ENCODE measurements at places on chromosomes 1 and 21. TPM values are rescaled to one million over a fixed set of nuclear protein-coding genes. Genes with fewer than 3 reads are reported as not detected.

Gene RORC
- not detected for polyA plus RNA-seq

- no peak for DNase-seq
Observed at GRCh38 chr1:48194801-48195200, 27.7 kb upstream of the SLC5A9 start.

- no peak for DNase-seq
Observed at GRCh38 chr1:9075022-9075421, 5.6 kb upstream of the SLC2A5 start.

Gene LIX1L
- polyA plus RNA-seq: 26.3 TPM

DNA sequence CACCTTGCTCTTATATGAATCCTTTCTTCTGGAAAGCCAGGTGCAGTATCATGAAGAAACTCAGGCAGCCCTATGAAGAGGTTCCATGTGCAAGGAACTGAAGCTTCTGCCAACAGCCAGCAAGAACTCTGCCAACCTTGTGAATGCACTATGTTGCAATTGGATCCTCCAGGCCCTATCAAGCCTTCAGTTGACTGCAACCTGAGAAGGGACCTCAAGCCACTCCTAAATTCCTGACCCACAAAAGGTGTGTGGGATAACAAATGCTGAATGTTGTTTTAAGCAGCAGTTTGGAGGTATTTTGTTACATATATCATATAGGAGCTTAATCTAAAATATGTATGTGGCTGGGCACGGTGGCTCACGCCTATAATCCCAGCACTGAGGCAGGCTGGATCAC, 84.0 kb downstream of the RERE start:
- no peak for DNase-seq

DNA sequence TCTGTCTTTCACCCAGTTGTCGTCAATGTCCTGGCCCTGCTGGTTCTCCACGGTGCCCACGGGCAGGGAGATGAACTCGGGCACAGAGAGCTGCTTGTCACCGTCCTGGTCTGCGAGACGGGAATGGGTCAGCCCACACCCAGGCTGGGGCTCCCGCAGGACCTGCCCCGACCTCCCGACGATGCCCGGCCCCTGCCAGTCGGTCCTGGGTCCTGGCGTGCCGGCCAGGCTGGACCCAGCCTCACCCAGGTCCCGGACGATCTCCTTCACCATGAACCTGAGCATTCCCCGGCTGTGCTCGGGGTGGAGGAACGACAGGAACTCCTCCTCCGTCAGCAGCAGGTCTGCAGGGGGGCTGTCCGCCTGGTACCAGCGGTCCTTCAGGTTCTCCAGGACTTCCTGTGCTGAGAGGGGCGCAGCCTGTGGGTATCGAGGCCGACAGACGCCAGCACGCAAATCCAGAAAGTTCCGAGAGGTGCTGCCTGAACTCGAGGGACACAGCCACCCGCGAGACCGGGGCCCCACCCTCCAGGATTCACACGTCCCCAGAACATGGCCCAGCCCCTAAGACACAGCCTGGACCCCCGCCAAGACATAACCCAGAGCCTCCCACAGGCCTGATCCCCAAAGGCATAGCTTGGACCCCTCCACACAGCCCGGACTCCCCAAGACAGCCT, 4.7 kb upstream of the TNFRSF4 start:
- DNase-seq: no peak

DNA sequence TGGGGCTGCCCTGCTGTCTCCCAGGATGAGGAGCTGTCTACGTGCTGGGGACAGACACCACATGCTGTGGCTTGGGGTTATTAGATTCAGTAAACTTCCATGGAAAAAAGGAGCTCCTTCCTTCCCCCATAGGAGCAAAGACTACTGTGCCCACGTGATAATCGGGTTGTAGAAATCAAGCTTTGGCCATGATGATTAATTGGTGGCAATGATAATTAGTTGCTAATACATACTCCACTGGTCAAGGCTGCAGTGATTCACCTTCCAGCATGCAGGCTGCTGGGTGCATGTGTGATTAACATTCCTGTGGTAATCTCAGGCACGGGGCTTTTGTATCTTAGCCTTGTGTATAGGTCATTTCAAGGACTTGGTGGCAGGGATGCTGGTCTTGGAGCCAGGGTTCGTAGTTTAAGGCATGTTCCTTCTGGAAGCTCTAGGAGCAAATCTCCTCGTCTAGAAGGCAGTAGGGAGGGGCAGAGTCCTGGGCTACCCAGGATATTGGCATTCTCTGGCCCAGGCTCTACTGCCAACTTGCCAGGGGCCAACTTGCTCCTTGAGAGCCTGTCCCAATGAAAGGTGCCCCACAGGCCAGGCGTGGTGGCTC, 41.4 kb downstream of the TMCO4 start:
- no peak for DNase-seq

Gene LENEP
- not detected for polyA plus RNA-seq

DNA sequence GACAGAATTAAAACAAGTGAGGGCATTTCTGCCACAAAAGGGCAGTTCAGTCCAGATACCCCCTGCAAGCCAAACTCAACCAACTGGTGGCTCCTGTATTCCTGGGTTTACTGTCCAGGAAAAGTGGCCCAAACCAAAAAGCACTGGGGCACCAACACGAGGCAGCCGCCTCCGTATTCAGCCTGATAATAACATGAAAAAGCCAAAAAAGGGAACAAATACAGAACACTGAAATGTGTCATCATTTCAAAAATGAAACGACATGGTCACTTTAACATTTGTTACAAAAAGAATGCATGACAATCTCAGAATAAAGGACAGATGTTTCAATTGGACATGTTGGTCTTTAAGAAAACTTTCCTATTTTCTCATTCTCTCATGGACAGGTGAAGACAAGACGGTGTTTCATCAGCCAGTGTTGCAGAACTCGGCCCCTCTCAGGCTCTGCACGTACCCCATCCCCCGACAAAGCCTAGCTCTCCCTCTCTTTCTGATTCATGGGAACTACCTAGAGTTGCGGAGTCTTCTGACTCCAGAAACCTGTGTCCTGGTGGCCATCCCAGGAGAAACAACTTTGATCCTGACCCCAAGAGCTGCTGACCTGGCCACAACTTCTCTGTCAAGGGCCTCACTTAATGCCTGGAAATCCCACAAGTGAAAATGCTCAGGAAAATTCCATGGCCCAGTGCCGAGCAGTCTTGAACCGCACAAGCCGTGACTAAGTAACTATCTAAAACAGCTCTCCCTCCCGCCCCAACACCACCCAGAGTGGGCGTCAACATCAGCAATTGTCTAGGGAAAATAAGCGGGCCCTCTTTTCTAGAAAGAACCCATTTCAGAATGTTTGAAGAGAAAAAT, 27.1 kb downstream of the ZBTB17 start:
- no peak for DNase-seq

Gene SPRR2D
- not detected for polyA plus RNA-seq

GRCh38 chr1:213987927-213988506, at the start of gene PROX1:
Gene PROX1, plus strand, starts transcription at chr1:213987973. Its CDS starts 8,563 bp downstream, at chr1:213996536.
- peak; percentile 44 for DNase-seq

GRCh38 chr21:32030146-32030652, 157.4 kb downstream of the HUNK start:
- DNase-seq: no peak

Gene CHODL
- 1.2 TPM for polyA plus RNA-seq

Gene SLC25A34
- polyA plus RNA-seq: 0.30 TPM

Gene KCNQ4
- polyA plus RNA-seq: 0.08 TPM

Gene ALX3
- not detected for polyA plus RNA-seq

- DNase-seq: no peak
Observed at GRCh38 chr1:157691285-157691920, 9.2 kb downstream of the FCRL3 start.

DNA sequence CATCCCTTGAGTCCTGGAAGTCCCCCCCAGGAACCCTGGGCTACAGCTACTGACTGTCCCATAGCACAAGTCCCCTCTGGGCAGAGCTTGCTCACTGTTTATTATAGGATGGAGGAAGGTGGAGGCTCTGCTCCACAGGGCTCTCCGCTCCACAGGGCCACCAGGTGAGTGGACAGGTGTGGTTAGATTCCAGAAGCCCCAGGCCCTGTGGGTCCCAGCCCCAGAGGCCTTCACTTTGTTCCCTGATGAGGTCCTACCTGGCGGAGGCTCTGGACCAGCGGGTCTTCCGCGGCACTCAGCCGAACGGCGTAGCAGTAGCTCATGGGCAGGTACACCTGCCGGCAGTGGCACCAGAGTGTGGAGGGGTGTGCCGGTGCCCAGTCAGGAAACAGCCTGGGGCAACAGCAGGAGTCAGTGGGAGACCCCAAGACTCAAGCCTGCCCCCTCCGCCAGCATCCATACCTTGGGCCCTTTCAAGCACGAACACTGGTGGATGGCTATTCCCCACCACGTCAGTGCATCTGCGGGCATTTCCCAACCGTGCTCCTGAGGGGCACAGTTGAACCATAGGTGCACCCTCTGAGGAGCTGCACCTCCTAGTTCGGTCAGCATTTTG, 12.3 kb downstream of the LSS start:
- no peak for DNase-seq

GRCh38 chr1:117359561-117360289, 7.5 kb upstream of the MAN1A2 start:
- DNase-seq: no peak

DNA sequence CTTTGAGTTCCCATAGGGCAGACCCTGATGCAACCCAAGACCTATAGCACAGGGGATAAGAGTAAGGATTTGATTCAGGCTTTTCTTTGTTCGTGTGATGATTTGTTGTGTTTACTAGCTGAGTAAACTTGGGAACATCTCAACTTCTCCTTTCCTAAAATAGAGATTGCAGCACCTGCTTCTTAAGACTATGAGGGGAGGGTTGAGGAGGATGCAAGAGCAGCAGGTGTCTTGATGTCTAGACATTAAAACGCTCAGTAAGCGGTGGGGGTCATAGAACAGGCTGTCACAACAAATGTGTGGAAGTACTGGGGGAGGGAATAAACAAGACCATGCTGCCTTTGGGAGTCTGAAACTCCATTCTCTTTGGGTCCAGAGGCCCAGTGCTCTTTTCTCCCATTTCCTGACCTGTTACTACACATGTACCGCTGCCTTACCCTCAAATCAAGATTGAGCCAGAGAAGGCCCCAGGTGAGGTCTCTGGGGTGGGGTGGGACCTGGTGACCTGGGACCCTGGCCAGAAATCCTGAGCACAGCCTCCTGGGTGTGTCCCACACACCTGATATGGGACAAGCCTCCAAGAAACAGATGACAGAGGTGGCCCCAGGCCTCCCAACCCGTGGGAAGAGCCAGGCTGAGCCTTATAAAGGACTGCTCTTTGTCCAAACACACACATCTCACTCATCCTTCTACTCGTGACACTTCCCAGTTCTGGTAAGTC, at the start of gene S100A7A:
Gene S100A7A (plus strand): TSS at position 671 of the 721 bp plus-strand sequence. CDS start 1,563 bp downstream, outside the sequence.
- no peak for DNase-seq

Gene FCRL5
- not detected for polyA plus RNA-seq

Gene PLA2G2C
- not detected for polyA plus RNA-seq

- no peak for DNase-seq
Observed at GRCh38 chr1:221227872-221228337, 348.7 kb downstream of the HLX start.

Gene NFASC
- polyA plus RNA-seq: not detected

Gene CHML
- polyA plus RNA-seq: 6.0 TPM

Gene GCSAML
- not detected for polyA plus RNA-seq

Gene S100A7A
- not detected for polyA plus RNA-seq

GRCh38 chr1:192581131-192581927, 5.8 kb downstream of the RGS1 start:
- DNase-seq: no peak

GRCh38 chr1:221169447-221169889, 290.2 kb downstream of the HLX start:
- no peak for DNase-seq

All from naive thymus-derived CD8-positive, alpha-beta T cell (primary cell).